ENCODE measurements at places on chromosomes 7 and 10.

DNA sequence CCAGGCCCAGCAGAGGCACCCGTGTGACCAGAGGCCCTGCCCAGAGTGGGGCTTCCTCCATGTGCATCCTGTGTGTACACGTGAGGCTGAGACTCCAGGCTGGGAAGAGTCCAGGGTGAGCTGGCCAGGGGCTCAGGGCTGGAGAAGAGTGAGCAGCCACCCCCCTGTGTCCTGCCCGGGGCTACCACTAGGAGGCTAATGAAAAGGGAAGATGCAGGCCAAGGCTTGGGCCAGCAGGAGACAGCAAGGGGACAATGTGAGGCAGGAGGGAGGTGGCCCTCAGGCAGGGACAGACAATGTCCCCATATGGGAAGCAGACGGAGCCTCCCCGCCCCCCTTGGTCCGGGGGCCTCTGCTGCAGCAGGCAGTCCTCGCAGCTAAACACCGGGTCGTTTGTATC is 102.0 kb downstream of the HIF1AN start:
- no peak for DNase-seq

GRCh38 chr10:34222359-34222758 is 592.7 kb downstream of the PARD3 start:
- no peak for DNase-seq

DNA sequence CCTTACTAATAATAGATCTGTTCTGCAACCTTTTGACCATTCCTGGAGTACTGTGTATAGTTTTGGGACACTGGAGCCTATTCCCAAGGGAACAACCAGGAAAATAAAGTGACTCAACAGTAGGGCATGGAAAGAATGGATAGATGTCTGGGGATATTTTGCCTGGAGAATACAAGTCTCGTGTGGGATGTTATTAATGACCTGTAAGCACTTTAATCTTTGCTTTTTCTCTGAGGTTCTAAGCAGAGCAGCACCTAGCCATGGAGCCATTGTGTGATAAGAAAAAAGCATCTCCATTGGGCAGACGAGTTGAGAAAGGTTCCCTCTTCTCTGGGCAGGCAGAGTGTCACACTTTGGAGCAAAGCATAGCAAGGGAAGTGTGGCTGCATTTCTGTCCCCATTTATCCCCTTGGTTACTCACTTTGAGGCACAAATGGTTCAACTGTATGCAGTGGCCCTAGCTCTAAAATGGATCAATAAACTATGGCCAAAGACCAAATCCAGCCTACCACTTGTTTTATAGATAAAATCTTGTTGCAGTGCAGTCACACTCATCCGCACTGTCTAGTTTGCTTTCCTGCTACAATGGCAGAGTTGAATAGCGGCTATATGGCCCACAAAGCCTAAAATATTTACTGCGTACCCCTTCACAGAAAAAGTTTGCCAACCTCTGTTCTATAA is 21.0 kb upstream of the CCDC71L start:
- DNase-seq = no peak

- DNase-seq = no peak
Measured at GRCh38 chr10:132418527-132419416, 21.8 kb downstream of the PWWP2B start.

- peak; percentile 65 for DNase-seq
Measured at GRCh38 chr10:96513698-96514561, at the start of gene TLL2. Gene TLL2, minus strand, starts transcription at chr10:96513926. Its CDS starts 241 bp downstream, at chr10:96513685.

GRCh38 chr7:138665669-138666140 is 35.5 kb downstream of the SVOPL start:
- DNase-seq = no peak

DNA sequence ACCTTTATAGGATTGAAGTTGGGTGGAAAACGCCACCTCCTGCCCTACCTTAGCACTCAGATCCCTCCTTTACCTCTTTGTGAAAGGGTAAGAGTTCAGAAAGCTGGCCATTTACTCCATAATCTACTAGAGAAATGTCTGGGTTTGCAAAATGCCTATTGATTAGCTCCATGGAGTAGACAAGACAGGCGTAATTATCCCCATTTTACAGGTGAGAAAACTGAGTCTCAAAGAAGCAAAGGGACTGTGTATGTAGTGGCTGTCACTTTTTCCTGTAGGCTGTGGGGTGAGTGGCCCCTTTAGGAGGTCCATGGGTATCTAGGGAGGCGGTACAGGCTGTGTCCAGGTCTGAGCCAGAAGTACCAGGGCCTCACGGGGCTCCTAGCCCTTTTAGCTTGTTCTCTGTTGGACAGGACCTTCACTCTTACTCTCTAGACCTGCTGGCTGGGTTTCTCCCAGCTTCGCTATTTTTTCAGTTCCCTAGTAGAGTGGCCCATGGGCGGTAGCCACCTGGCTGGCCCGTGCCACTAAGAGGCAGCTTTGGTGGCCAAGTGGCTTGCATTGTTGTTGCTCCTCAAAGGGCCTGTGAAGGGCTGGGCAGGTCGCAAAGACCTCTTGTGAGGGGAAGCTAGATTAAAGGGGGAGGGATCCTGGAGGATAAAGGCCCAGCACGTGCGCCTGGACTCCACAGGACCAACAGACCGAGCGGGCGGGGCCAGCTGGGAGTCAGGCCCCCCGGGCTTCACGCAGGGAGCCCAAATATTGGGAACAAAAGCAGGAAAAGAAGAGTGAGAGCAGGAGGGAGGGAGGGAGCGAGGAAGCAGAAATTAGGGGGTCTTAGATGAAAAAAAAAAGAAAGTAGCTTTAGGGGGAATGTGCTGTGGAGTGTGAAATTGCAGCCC is 4.7 kb upstream of the PAX2 start:
- no peak for DNase-seq

DNA sequence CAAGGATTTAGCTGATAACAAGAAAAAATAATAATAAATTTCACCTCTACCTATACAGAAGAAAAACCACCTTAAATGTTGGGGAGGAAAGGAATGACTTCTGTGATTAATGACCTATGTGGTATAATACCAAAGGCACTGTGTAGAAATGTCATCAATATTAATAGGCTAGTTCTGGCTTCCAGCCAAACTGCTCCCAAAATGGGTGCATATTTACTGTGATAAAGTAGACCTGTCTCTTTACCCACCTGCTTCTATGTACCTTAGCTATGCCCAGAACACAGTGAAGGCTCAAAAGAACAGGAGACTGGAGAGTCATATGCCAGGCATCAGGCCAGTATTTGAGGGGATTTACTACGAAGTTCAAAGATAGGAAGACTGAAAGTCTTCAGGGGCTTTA is 76.0 kb downstream of the ATE1 start:
- no peak for DNase-seq
